ENCODE measurements at places on chromosomes 6 and 20. TPM values are rescaled to one million over a fixed set of nuclear protein-coding genes. Genes with fewer than 3 reads are reported as not detected.

DNA sequence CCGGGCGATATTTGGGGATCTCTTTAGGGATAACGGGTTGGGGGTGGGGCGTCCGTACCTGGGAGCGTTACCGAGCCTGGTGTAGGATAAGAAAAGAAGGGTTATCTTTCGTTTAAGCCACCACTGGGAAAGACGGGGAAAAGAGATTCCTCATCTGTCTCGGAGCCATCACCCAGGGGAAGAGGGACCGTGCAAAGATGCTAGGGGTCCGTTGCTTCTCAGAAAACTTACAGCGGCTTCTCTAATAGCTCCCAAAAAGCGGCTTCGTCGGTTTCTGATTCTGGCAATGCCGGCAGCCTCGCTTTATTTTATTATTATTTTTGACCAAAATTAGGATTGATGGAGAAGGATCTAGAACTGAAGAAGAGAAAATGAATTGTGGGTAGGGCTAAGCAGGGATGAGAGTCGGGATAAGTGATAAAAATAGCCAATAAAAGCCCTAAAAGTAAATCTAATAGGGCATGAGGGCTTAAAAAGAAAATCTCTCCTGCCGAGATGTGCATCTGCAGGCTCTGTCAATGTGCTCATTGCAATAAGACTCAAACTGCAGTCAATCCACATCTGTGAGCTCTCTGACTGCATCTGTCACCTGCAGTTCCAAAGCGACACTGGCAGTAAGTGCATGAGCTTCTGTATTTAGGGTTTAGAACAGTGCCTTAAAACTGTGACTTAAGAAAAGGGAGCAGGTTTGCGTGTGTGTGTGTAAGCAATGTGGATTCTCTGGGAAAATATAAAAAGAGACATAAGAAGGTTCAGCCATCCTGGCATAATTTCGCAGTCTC, 801 bp downstream of the TBPL1 start:
- DNase-seq = no peak
- peak overlapping the region; percentile 81 for H3K27ac ChIP-seq
- peaks cover 30% of the 10 kb centered on the region for H3K4me1 ChIP-seq
- peaks cover 33% of the 10 kb centered on the region for H3K36me3 ChIP-seq

DNA sequence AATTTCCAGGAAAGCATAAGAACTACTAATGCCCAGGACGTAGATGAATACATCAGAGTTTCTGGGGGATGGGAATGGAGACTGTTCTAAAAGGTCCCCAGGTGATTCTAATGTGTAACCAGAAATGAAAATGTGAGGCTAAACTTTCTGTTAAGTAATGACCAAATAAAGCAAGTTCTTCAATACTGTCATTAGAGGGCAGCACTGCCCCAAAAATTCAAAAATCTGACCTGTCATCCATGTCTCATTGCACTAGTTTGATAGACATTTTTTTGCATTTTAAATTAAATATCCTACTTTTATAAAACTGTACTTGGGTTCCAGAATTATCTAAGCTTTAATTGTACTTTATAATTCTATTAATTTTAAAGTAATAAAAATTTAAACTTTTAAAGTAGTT, 94.9 kb downstream of the RFX6 start:
- peaks cover 7% of the 10 kb centered on the region for H3K4me1 ChIP-seq
- no peak overlapping the region for H3K27ac ChIP-seq
- H3K36me3 ChIP-seq = no peaks in the 10 kb centered on the region
- no peak overlapping the region for H3K4me3 ChIP-seq

DNA sequence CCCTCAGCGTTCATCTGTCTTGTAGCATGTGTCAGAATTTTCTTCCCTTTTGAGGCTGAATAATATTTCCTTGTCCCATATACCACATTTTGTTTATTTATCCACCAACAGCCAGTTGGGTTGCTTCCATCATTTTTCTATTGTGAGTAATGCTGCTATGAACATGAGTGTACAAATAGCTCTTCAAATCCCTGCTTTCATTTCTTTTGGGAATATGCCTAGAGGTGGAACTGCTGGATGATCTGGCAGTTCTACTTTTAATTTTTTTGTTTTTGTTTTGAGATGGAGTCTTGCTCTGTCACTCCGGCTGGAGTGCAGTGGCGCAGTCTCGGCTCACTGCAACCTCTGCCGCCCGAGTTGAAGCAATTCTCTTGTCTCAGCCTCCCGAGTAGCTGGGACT, 64.7 kb downstream of the SASH1 start:
- H3K4me3 ChIP-seq = no peak overlapping the region
- no peaks in the 10 kb centered on the region for H3K36me3 ChIP-seq
- DNase-seq = no peak
- H3K27me3 ChIP-seq = no peaks in the 10 kb centered on the region
- peaks cover 26% of the 10 kb centered on the region for H3K4me1 ChIP-seq

GRCh38 chr20:21147593-21147992, 21.7 kb downstream of the KIZ start:
- no peak overlapping the region for H3K27ac ChIP-seq
- no peaks in the 10 kb centered on the region for H3K4me1 ChIP-seq
- no peak for DNase-seq
- no peaks in the 10 kb centered on the region for H3K27me3 ChIP-seq

DNA sequence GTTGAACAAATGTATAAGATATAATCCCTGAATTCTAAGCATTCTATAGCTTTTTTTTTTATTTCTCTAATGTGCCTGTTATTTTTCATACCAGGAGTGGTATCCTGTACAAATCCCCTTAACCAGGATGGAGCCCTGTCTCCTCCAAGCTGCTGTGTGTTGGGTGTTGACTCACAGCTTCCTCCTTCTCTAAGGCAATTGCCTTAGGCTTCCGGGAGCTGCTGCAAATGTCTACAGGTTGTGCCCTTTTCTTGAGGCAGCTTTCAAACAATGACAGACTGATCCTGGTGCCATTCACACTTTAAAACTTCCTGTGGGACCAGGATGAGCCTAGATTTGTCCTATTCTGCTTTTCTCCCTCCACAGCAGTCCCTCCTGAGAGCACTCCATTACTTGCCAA, 173.2 kb downstream of the BTBD3 start:
- no peaks in the 10 kb centered on the region for H3K36me3 ChIP-seq
- no peaks in the 10 kb centered on the region for H3K27me3 ChIP-seq
- H3K4me3 ChIP-seq = no peak overlapping the region
- no peak overlapping the region for H3K27ac ChIP-seq
- H3K4me1 ChIP-seq = peaks cover 12% of the 10 kb centered on the region
- peak; percentile 4 for DNase-seq

GRCh38 chr20:23257848-23258746, 92.5 kb upstream of the NXT1 start:
- H3K36me3 ChIP-seq = no peaks in the 10 kb centered on the region
- peaks cover 34% of the 10 kb centered on the region for H3K27me3 ChIP-seq
- no peak overlapping the region for H3K4me3 ChIP-seq
- H3K27ac ChIP-seq = no peak overlapping the region
- H3K4me1 ChIP-seq = no peaks in the 10 kb centered on the region
- DNase-seq = no peak

- H3K27me3 ChIP-seq = no peaks in the 10 kb centered on the region
- no peak overlapping the region for H3K27ac ChIP-seq
These were observed 17.1 kb upstream of the SNTA1 start for GRCh38 chr20:33460711-33461110.

- no peak overlapping the region for H3K27ac ChIP-seq
- H3K36me3 ChIP-seq = no peaks in the 10 kb centered on the region
- no peak overlapping the region for H3K4me3 ChIP-seq
These were observed 708.6 kb upstream of the MARCKS start for GRCh38 chr6:113148566-113148965.

- peaks cover 5% of the 10 kb centered on the region for H3K36me3 ChIP-seq
- H3K27me3 ChIP-seq = peaks cover 64% of the 10 kb centered on the region
- H3K27ac ChIP-seq = no peak within 1 kb of the TSS
These were observed at the start of gene METTL24 for GRCh38 chr6:110357664-110358552. Gene METTL24, minus strand, starts transcription at chr6:110358349. Its CDS starts 77 bp downstream, at chr6:110358272.

DNA sequence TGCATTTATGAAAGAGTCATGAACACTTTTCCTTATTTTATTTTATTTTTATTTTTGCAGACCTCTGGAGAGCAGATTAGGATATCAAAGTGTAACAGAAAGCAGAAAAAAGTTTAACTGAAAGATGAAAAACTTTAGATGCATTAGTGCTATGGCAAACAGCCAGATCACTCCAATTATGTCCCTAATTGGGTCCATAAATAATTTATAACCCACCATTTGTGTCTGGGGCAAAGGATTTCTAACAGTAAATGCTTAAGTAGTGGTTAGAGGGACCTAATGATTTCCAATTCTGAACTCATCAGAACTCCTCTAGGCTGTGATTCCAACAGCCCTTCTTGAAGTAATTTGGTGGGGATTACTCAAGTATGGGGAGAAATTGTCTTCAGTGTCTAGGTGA, 93.7 kb upstream of the PROKR2 start:
- peaks cover 54% of the 10 kb centered on the region for H3K27me3 ChIP-seq
- no peaks in the 10 kb centered on the region for H3K36me3 ChIP-seq
- no peak overlapping the region for H3K27ac ChIP-seq
- H3K4me1 ChIP-seq = no peaks in the 10 kb centered on the region
- H3K4me3 ChIP-seq = no peak overlapping the region

GRCh38 chr6:79157961-79158644, 76.4 kb downstream of the HMGN3 start:
- H3K27ac ChIP-seq = no peak overlapping the region
- no peaks in the 10 kb centered on the region for H3K27me3 ChIP-seq
- no peak for DNase-seq
- H3K36me3 ChIP-seq = no peaks in the 10 kb centered on the region

- peaks cover 9% of the 10 kb centered on the region for H3K27me3 ChIP-seq
- no peak overlapping the region for H3K27ac ChIP-seq
- no peak overlapping the region for H3K4me3 ChIP-seq
These were observed 19.0 kb downstream of the ZBP1 start for GRCh38 chr20:57601211-57601570.

- peaks cover 7% of the 10 kb centered on the region for H3K4me1 ChIP-seq
- no peaks in the 10 kb centered on the region for H3K27me3 ChIP-seq
- H3K4me3 ChIP-seq = no peak overlapping the region
- no peak overlapping the region for H3K27ac ChIP-seq
- no peaks in the 10 kb centered on the region for H3K36me3 ChIP-seq
These were observed 118.7 kb upstream of the TBX18 start for GRCh38 chr6:84882768-84883766.

- H3K4me1 ChIP-seq = peaks cover 15% of the 10 kb centered on the region
- no peak overlapping the region for H3K4me3 ChIP-seq
- no peak for DNase-seq
- H3K27me3 ChIP-seq = peaks cover 39% of the 10 kb centered on the region
- no peaks in the 10 kb centered on the region for H3K36me3 ChIP-seq
These were observed 451.8 kb downstream of the CD83 start for GRCh38 chr6:14569394-14569793.

GRCh38 chr20:62321521-62321948, 18.7 kb downstream of the ADRM1 start:
- no peak overlapping the region for H3K4me3 ChIP-seq
- peak overlapping the region; percentile 81 for H3K27ac ChIP-seq
- DNase-seq = peak; percentile 56
- peaks cover 98% of the 10 kb centered on the region for H3K36me3 ChIP-seq

DNA sequence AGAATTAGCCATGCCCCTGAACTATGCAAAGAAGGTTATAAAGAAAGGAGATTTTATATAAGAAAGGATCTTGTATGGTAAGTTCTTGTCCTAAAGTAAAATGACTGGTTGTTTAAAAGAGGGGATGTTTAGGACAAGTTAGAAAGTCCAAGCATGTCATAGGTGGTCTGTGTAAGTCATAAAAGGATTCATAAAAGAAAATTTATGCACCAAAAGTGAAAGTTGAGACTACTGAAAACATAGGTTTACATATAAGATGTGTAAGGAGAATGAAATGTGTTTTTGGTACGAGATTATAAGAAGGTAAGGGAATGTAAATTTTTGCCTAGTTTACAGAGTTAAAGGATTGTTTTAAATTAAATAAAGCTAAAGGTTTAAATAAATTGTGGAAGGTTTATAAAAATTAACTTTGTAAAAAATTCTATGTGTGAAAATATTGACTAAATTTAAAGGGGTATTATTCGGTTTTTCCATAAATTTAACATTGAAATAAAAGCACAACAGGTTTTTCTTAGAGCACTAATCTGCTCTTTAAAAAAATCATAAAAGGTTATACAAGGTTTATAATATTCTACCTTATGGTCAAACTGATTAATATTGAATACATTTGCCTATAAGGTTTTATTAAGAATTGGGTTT, 93.6 kb upstream of the UST start:
- no peaks in the 10 kb centered on the region for H3K4me1 ChIP-seq
- no peaks in the 10 kb centered on the region for H3K27me3 ChIP-seq
- H3K27ac ChIP-seq = no peak overlapping the region
- H3K4me3 ChIP-seq = no peak overlapping the region
- H3K36me3 ChIP-seq = no peaks in the 10 kb centered on the region

- no peak overlapping the region for H3K4me3 ChIP-seq
- H3K4me1 ChIP-seq = peaks cover 36% of the 10 kb centered on the region
- no peaks in the 10 kb centered on the region for H3K27me3 ChIP-seq
- H3K27ac ChIP-seq = no peak overlapping the region
These were observed 38.3 kb upstream of the CD2AP start for GRCh38 chr6:47439348-47439668.

- H3K4me3 ChIP-seq = no peak overlapping the region
- no peaks in the 10 kb centered on the region for H3K36me3 ChIP-seq
- H3K27ac ChIP-seq = no peak overlapping the region
- H3K27me3 ChIP-seq = peaks cover 12% of the 10 kb centered on the region
These were observed 130.0 kb downstream of the SCP2D1 start for GRCh38 chr20:18943542-18943941.

DNA sequence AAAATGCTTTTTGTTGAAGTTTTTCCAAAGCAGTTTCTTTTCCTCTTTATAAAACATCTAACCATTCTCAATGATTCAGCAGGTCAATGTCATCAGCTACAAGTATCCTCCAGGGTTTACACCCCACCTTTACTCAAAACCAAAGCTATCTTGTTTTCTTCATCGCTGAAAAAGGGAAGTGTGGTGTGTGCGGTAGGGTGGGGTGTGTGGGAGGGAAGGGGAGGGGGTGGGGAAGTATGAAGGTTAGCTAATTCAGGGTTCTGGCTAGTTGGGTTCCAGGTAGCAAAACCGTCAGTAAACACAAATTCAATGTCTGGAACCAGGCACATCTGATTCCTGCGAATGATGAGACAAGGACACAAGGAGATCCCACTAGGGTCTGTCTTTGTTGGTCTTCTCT, 189.6 kb downstream of the GJA10 start:
- H3K27me3 ChIP-seq = no peaks in the 10 kb centered on the region
- no peak overlapping the region for H3K27ac ChIP-seq
- H3K4me3 ChIP-seq = no peak overlapping the region
- DNase-seq = no peak

GRCh38 chr6:170080828-170081371, 210.0 kb downstream of the DLL1 start:
- H3K36me3 ChIP-seq = no peaks in the 10 kb centered on the region
- peaks cover 22% of the 10 kb centered on the region for H3K27me3 ChIP-seq
- no peak overlapping the region for H3K4me3 ChIP-seq
- no peak for DNase-seq
- no peaks in the 10 kb centered on the region for H3K4me1 ChIP-seq
- H3K27ac ChIP-seq = no peak overlapping the region

- DNase-seq = no peak
- no peaks in the 10 kb centered on the region for H3K4me1 ChIP-seq
- H3K27ac ChIP-seq = no peak overlapping the region
- no peak overlapping the region for H3K4me3 ChIP-seq
These were observed 344.6 kb downstream of the FARS2 start for GRCh38 chr6:5605937-5606336.

GRCh38 chr20:13183005-13183404, 38.1 kb upstream of the ISM1 start:
- no peak overlapping the region for H3K4me3 ChIP-seq
- no peaks in the 10 kb centered on the region for H3K36me3 ChIP-seq
- H3K27ac ChIP-seq = no peak overlapping the region
- no peak for DNase-seq
- H3K27me3 ChIP-seq = peaks cover 43% of the 10 kb centered on the region

ABCF1 gene
- 92.4 TPM for total RNA-seq

VIP gene
- not detected for total RNA-seq

HUS1B gene
- 0.71 TPM for total RNA-seq

HRH3 gene
- not detected for total RNA-seq

NEU1 gene
- total RNA-seq = 133 TPM

GPSM3 gene
- total RNA-seq = 6.2 TPM

OR2W1 gene
- not detected for total RNA-seq

PSORS1C2 gene
- total RNA-seq = not detected

RARS2 gene
- 24.7 TPM for total RNA-seq
